ENCODE measurements at places on chromosomes 7 and 10. TPM values are rescaled to one million over a fixed set of nuclear protein-coding genes. Genes with fewer than 3 reads are reported as not detected.
A peak's percentile ranks its signal among the peaks of the same experiment; 100 is the strongest.

Gene NPC1L1
- not detected for total RNA-seq

Gene OPN1SW
- total RNA-seq, result not detected

Gene SEMA4G
- total RNA-seq, result not detected

Gene SH2D4B
- total RNA-seq, result not detected

Gene NDUFA5
- 47.8 TPM for total RNA-seq

Gene PTPRN2
- total RNA-seq, result 0.87 TPM

Gene TMEM236
- total RNA-seq, result 0.04 TPM

Gene DIP2C
- total RNA-seq, result 0.11 TPM

Gene SNX10
- 24.2 TPM for total RNA-seq

Gene NYAP1
- not detected for total RNA-seq

Gene COL26A1
- not detected for total RNA-seq

GRCh38 chr7:91030680-91031380, 233.4 kb upstream of the FZD1 start:
- DNase-seq, result no peak

- no peak for DNase-seq
Observed at GRCh38 chr7:1923409-1924257, 253.6 kb downstream of the ELFN1 start.

GRCh38 chr7:134351424-134351823, 34.7 kb upstream of the SLC35B4 start:
- no peak for DNase-seq

DNA sequence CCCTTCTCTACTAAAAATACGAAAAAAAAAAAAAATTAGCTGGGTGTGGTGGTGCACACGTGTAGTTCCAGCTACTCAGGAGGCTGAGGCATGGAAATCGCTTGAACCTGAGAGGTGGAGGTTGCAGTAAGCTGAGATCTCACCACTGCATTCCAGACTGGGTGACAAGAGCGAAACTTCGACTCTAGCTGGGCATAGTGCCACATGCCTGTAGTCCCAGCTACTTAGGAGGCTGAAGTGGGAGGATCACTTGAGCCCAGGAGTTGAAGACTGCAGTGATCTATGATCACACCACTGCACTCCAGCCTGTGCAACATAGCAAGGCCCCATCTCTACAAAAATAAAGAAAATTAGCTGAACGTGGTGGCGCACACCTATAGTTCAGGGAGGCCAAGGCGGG, 1.2 kb upstream of the SPACDR start:
- no peak for DNase-seq

DNA sequence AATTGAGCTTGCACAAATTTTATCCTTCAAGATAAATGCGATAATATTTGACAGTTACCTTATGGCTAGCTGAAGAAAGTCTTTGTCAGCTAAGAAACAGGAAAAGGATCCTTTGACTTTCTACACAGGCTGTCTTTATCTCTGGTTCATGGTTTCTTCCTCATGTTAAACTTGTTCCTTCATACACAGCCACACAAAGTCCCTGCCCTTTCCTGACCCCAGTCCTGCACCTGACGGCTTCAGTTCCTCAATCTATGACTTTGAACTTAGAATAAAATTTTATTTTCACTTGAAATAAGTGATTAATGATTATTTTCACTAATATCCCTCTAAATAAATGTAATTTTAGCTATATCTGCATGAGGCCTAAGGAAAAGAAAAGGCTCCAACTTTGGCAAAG, 77.8 kb upstream of the PRSS1 start:
- DNase-seq, result no peak

DNA sequence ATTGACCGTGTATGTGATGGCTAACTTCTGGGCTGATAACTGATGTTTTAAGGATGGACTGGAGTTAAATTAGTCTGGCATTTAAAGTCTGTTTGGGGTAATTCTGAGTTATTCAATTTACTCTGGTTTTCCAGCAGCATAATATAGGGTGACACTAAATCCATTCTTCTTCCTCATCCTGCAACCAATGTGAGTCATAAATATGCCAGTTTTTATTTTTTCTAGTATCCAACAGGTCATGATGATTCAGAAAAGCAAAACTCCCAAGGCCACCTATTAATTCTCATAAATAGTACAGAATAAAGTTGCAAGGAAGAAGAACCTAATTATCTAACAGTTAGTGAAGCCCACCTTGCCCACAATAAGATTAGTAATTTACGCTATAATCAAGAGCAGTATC, 7.5 kb upstream of the EPHB6 start:
- DNase-seq, result no peak

GRCh38 chr10:104254493-104255310, at the start of gene GSTO1:
TSS of gene GSTO1 (plus strand) at chr10:104254892. CDS start at chr10:104254929, 37 bp downstream.
- DNase-seq, result peak; percentile 86

- no peak for DNase-seq
Observed at GRCh38 chr10:46233181-46233580, 53.6 kb upstream of the ANTXRL start.

DNA sequence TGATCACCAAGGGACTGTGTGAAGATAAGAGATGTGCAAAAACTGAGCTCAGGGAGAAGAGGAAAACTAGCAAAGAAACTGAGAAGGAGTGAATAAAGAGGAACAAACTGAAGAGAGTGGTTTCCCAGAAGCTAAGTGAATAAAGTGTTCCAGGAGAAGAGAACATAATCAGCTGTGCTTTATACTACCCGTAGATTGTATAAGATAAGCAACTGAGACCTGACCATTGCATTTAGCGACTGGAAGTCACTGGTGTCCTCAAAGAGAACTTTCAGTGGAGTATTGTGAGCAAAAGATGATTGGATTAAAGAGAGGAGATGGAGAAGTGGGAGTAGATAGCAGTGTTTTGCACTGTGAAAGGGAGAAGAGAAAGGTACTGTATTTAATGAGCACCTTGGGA, 14.6 kb downstream of the PHTF2 start:
- DNase-seq, result no peak

DNA sequence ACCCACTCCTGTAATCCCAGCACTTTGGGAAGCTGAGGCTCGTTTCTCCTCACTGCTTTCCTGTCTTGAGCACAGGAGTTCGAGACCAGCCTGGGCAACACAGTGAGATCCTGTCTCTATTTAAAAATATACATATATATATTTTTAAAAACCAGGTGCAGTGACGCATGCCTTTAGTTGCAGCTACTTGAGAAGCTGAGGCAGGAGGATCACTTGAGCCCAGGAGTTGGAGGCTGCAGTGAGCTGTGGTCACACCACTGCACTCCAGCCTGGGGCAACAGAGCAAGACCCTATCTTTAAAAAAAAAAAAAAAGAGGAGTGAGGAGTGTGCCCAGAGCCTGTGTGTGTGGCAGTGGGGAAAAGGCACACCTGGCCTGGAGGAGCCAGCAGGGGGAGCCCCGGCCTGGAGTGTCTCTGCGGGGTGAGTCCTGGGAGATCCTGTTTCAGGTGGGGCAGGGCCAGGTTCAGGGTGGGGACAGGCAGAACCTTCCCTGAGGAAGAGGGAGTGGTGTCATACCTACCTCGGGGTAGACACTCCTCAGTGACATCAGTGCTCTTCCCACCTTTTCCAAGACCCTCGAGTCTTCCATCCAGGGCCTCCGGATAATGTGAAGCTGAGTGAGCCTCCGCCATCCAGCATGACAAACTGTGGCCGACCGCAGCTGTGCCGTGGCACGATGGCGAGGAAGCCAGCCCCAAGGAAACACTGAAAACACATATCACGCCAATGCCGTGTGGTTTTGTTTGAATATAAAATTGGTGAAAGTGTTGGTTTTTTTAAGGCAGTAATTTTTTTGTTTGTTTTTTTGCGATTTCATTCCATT, 9.0 kb upstream of the ARPC1B start:
- DNase-seq, result peak; percentile 71

DNA sequence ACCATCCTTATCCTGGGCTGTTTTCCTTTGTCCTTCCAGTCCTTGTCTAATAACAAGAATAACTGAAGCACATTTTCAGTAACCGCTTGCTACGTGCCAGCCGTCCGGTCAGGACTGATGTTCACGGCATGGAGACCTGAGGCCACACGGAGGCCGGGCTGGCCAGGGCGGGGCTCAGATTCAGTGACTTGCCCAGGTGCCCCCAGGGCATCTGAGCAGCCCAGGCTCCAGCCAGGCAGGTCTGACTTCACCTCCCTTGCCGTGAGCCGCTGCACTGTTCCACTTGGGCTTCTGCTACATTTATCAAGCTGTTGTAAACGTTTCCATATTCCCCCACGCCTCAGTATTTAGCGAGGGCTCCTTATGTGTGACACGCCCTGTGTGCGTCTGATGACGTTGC, 43.6 kb upstream of the AP5Z1 start:
- DNase-seq, result no peak

- no peak for DNase-seq
Observed at GRCh38 chr7:23419160-23419559, 51.1 kb downstream of the IGF2BP3 start.

- no peak for DNase-seq
Observed at GRCh38 chr10:112801748-112802147, 148.3 kb upstream of the TCF7L2 start.

- peak; percentile 82 for DNase-seq
Observed at GRCh38 chr7:2979201-2979631, 64.5 kb downstream of the CARD11 start.

DNA sequence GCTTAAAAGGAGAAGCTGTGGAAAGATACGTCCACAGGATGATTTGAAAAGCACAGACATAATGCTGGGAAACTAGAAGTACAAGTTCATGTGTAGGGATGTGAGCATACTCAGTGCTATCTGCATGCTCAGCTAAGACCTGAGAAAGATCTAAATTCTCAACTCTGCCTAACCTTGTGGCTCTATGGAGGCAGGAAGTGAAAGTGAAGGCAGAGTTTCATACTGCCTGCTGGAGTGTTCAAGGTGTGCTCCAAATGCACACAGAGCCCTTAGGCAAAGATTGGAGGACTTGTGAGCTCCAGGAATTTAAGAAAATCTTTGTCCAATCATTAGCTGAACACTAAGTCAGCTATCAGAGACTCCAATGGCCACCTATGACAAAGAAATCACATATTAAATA, 190.9 kb downstream of the RNLS start:
- DNase-seq, result peak; percentile 62

DNA sequence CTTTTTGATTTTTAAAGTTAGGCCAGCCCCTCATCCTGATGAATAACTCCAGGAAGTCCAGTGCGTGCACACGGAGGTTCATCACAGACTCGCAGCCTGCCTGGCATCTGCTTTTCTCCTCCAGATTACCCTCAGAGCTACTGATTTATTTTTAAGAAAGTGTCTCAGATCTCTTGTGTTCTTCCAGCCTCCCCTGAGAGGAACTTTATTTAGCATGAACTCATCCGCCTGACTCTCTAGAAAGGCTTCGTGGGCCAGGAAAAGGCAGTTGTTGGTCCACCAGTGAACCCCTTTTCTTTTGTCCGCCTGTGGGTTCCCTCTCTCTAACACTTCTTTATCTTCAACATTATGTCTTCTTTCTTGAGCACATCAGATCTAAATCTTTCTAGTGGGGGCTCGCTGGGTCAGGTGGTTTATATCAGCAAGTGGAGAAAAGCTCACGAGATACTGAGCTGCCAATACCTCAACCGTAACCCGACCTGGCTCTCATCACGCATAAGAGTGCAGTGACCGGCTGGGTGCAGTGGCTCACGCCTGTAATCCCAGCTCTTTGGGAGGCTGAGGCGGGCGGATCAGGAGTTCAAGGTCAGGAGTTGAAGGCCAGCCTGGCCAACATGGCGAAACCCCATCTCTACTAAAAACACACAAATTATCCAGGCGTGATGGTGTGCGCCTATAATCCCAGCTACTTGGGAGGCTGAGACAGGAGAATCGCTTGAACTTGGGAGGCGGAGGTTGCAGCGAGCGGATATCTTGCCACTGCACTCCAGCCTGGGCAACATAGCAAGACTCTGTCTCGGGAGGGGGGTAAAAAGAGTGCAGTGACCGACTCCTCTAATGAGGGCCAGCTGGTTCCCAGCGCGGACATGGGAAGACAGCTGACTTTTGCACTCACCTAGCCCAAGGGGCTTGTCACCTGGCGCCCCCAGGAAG, 162.3 kb downstream of the CCDC3 start:
- no peak for DNase-seq

DNA sequence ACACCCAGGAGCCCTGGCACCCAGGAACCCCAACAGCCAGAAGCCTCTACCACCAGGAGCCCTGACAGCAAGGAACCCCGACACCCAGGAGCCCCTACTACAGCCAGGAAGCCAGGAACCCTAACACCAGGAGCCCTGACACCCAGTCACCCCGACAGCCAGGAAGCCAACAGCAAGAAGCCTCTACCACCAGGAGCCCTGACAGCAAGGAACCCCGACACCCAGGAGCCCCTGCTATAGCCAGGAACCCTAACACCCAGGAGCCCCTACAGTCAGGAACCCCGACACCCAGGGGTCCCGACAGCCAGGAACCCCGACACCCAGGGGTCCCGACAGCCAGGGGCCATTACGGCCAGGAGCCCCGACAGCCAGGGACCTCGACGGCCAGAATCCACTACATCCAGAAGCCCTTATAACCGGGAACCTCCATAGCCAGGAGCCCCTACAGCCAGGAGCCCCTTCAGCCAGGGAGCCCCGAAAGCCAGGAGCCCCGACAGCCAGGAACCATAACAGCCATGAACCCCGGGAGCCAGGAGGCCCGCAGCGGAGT, 440 bp upstream of the GLRX3 start:
- no peak for DNase-seq

- DNase-seq, result no peak
Observed at GRCh38 chr10:112785089-112785488, 165.0 kb upstream of the TCF7L2 start.

- peak; percentile 66 for DNase-seq
Observed at GRCh38 chr10:52004342-52004949, 305.1 kb upstream of the CSTF2T start.

DNA sequence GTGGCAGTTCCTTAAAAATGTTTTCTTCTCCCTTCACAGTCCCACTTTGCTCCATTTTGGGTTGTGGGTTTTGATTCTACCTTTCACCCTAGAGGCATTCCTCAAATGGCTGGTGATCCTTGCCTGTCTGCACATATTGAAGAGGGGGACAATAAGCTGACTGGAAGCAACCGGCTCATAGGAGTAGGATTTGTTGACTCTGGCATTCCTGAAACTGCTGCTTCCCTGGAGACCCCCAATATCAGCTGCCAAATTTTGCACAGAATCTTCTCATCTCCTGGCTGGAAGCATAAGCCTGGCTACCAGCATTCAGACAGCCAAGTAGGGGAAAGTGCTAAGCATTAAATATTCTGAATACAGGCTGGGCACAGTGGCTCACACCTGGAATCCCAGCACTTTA, 53.7 kb downstream of the KIF5B start:
- DNase-seq, result no peak

GRCh38 chr7:116910383-116910782, 42.9 kb upstream of the ST7 start:
- DNase-seq, result no peak

DNA sequence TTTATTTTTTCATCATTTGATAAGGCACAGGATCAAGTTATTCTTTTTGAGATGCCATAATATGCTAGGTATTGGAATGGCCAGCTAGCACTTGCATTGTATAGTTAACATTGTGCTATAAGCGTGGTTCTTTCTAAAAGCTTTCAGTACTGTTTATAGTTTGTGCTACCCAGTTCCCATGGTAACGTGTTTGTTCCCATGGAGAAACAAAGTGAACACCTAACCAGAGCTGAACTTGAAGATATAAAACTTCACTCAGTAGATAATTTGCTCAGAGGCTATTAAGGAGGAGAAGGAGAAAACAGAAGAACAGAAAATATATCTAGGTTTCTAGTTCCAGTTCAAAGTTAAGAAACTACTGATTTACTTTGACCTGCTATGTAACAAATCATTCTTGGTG, 23.6 kb upstream of the ITGB8 start:
- peak; percentile 51 for DNase-seq

GRCh38 chr10:56586461-56586891, 225.4 kb upstream of the ZWINT start:
- no peak for DNase-seq

- DNase-seq, result no peak
Observed at GRCh38 chr10:69333205-69333604, 54.9 kb downstream of the HK1 start.

Data from Karpas-422 (cell line).